ENCODE measurements at places on chromosomes 1 and 21.

DNA sequence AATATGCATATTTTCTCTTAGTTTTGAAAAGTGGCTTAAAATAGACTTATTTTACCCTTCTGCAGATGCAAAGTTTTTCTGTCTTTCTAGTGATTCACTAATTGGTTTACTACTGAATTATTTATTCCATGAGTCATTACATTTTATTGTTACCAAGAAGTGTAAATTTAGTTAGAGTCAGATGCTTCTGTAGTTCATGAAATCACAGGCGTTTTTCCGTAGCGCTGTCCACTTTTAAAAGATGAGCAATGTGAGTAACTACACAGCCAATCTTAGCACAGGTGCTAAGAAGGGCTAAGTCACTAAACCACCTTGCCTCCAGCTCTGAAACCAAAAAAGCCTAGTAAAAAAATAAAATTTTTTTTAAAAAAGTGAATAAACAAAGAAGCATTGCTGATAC is 24.7 kb downstream of the RGS13 start:
- DNase-seq: no peak

- DNase-seq: no peak
Measured at GRCh38 chr1:59704716-59705115, 110.0 kb upstream of the HOOK1 start.

DNA sequence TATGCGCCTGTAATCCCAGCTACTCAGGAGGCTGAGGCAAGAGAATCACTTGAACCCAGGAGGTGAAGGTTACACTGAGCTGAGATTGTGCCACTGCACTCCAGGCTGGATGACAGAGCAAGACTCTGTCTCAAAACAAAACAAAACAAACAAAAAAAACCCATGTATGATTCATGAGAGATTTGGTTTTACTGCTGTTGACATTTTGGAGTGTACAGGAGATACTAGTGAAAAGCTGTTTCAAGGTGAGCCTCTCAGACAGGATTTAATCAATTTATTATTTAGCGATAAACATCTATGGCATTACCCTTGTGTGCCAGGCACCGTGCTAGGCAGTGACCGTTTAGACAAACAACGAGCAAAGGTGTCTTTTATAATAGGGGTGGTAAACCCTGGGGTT is 16.5 kb downstream of the LHX4 start:
- DNase-seq: no peak

DNA sequence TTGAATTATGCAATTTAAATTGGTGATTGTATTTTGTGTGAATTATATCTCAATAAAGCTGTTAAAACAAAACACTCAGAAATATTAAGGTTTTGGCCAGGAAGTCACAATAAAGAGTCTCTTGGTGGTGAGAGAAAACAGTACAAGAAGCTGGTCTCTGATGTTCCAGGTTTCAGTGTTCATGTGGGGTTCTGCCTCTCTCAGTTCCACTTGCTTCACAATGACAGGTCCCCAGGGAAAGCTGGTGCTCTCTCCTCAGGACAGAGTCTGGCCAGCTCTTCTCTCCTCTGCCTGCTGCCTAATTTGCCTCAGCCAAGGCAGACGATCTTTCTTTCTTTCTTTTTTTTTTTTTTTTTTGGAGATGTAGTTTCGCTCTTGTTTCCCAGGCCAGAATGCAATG is 342.9 kb upstream of the PLXNA2 start:
- DNase-seq: no peak

GRCh38 chr1:176949033-176949662 is 215.4 kb downstream of the ASTN1 start:
- no peak for DNase-seq

GRCh38 chr1:47931395-47931794 is 65.8 kb downstream of the TRABD2B start:
- DNase-seq: no peak

GRCh38 chr21:28311411-28312190 is 681.1 kb downstream of the LTN1 start:
- DNase-seq: no peak

GRCh38 chr1:53572065-53572814 is 113.0 kb downstream of the DMRTB1 start:
- DNase-seq: no peak

- DNase-seq: no peak
Measured at GRCh38 chr1:228336308-228337030, 70.2 kb downstream of the TRIM11 start.

- no peak for DNase-seq
Measured at GRCh38 chr1:17633654-17634053, 94.2 kb downstream of the ARHGEF10L start.

DNA sequence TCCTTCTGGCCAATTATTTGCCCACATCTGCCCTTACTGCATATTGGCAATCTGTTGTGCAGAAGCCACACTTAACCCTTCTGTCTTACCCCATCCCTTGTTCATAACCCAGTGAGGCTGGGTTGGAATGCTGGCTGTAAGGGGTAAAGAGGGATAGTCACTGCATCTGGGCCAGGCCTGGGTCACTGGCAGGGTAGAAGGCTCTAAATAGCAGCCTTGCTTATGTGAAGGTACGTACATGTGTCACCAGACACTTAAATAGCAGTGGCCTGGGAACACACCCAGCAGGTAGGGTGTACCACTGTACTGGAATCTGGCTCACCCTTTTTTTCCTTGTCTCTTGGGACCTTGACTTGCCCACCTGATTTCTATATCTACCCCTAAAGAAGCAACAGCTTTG is 9.9 kb upstream of the TARS2 start:
- DNase-seq: no peak

DNA sequence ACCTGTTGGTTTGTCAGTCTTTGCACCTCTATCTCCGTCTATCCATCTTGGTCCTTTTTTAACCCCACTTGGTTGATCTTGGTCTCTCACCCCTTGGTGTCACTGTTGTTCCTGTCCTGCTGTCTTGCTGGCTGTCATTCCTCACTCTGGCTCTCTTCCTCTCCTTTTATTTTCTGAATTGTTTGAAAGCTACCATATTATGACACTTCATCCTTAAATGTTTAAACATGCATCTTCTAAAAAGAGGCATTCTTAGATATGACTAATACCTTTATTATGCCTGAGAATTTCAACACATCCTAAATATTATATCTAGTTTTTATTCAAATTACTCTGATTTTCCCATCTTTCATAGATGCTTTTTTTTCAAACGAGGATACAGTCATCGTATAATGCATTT is 37.0 kb downstream of the BACH1 start:
- no peak for DNase-seq

GRCh38 chr1:186849826-186850225 is 21.1 kb downstream of the PLA2G4A start:
- no peak for DNase-seq

DNA sequence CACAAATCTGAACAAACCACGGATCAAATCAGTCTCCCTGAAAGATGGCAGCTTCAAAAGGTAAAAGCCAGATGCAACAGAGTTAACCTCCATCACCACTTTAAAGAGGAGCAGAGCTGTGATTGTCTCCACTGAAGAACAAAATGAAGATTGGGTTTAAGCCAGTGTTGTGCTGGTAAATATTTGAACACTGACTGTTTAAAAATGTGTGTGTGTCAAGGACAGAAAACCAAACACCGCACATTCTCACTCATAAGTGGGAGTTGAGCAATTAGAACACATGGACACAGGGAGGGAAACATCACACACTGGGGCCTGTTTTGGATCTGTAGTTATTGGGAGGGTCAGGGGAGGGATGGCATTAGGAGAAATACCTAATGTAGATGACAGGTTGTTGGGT is 83.9 kb downstream of the ST6GALNAC5 start:
- no peak for DNase-seq

DNA sequence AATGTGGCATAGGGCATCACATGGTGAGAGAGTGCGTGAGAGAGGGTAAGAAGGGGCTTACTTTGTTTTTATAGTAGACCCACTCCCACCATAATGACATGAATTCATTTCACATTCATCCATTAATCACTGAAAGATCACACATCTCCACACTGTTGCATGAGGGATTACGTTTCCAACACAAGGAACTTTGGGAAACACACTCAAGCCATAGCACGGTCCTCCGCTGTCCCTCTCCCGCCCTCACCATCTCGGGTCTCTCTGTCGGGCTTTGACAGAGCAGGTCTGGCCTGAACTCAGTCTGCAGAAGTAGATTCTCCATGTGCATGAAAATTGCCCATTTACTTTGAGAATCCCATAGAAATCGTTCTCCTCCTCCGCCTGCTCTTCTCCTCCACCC is 312.2 kb downstream of the MATN1 start:
- DNase-seq: no peak

GRCh38 chr1:4086921-4087320 is 186.8 kb upstream of the C1orf174 start:
- no peak for DNase-seq

GRCh38 chr1:169326261-169326955 is 41.2 kb downstream of the NME7 start:
- DNase-seq: no peak

DNA sequence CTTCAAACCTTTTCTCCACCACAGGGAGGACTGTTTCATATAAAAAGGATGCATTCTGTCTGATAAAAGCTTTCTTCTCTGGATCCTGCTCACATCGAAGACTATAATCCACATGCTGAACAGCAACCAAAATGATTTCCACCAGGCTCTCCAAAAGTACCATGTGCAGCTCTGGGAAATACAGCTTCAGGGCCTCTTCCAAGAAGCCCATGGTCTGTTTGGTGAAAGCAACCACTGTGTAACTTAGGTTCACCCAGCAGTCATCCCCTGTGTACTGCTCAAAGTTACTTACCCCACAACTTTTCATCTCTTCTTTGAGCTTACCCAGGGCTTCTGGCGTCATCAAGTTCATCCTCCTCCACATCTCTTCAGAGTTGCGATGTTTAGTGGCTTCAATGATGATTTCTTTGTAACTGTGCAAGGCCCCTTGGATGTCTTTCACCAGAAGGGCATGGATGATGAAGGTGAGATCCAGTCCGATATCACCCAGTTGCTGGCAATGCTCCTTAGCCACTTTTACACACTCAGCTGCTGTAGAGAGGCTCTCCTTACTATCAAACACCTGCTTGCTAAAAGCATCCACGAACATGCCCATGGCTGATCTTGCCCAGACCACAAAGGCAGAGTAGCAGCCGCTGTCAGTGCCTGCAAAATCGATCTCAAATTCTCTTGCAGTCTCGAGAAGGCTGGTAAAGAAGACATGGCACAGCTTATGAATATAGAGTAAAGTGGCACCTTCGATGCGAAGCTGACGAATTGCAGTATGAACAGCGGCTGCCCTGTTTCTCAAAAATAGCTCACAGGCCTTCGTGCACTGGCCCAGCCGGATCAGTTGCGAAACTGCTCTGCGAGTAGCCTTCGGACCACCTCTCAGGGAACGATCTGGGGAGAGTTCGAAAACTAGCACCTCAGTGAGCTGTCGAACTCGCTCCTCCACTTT is 1.7 kb downstream of the EXOC8 start:
- no peak for DNase-seq

- DNase-seq: no peak
Measured at GRCh38 chr1:115839029-115839678, 1.8 kb downstream of the NHLH2 start.

DNA sequence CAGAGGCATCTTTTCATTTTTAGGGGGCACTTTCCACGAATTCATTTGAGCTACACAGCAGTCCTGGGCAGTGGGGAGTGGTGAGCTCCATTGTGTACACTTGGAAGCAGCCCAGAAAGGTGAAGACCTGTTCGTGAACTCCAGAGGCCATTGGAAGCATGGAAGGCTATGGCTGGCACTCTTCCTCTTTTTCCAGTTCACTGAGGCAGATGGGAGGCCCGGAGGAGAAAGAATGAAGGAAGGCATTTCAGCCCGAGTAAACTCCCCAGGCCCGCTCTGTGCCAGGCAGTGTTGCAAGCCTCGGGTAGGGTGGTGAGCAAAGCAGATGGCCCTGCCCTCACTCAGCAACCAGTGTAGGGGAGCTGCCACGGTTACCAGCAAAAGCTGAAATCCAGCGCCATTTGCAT is 673 bp upstream of the DHCR24 start:
- no peak for DNase-seq

DNA sequence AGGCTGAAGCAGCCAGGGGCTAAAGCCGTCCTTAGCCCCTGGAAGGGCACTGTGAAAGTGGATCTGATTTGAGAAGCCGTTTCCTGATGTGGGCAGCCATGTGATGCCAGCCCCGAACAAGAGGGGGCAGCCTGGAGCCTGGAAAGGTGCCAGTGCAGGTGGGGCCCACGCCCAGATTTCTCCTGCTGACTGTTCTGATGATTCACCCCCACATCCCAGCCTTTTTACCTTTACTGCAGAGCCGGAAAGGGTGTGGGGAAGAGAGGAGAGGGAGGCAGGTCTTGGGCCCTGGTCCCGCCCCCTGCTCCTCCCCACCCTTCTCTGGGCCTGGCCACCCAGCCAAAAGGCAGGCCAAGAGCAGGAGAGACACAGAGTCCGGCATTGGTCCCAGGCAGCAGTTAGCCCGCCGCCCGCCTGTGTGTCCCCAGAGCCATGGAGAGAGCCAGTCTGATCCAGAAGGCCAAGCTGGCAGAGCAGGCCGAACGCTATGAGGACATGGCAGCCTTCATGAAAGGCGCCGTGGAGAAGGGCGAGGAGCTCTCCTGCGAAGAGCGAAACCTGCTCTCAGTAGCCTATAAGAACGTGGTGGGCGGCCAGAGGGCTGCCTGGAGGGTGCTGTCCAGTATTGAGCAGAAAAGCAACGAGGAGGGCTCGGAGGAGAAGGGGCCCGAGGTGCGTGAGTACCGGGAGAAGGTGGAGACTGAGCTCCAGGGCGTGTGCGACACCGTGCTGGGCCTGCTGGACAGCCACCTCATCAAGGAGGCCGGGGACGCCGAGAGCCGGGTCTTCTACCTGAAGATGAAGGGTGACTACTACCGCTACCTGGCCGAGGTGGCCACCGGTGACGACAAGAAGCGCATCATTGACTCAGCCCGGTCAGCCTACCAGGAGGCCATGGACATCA is at the start of gene SFN:
SFN (plus strand) TSS at position 369 of the 904 bp plus-strand sequence; CDS start at position 433, 64 bp downstream.
- peak; percentile 61 for DNase-seq

GRCh38 chr1:183091181-183091580 is 68.0 kb downstream of the LAMC1 start:
- no peak for DNase-seq

DNA sequence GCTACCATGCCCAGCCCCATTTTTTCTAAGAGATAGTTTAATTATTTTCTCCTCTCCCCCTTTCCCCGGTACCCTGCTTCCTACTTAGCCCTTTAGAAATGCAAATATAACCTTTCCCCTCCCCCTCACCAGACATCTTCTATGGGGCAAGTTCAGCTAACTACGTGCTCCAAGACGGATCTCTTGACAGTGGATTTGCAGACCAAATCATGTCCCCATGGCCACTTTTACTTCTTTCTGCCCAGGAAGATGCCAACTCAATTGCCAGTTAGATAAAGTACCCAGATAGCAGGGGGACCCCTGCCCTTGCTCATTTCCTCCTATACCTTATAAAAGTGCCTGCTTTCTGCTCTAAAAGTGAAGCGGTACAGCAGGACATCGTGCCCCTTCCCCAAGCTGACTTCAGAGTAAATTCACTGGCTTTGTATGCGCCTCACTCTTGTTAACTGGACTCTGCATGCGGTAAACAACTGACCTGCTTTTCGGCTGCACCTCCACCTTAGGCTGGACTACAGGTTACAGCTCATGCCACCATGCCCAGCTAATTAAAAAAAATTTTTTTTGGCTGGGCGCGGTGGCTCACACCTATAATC is 7.4 kb downstream of the DNAJC11 start:
- no peak for DNase-seq

GRCh38 chr1:183678819-183679218 is 25.7 kb upstream of the APOBEC4 start:
- DNase-seq: no peak

Measured in CD4-positive, alpha-beta T cell treated with Interleukin-17A for 1 hour (primary cell).